ENCODE measurements at places on chromosomes 2 and 18. TPM values are rescaled to one million over a fixed set of nuclear protein-coding genes. Genes with fewer than 3 reads are reported as not detected.
A peak's percentile ranks its signal among the peaks of the same experiment; 100 is the strongest.

GRCh38 chr2:119263656-119264055 lies 40.0 kb downstream of the STEAP3 start:
- no peak for DNase-seq

ALPI gene
- total RNA-seq = not detected

DNA sequence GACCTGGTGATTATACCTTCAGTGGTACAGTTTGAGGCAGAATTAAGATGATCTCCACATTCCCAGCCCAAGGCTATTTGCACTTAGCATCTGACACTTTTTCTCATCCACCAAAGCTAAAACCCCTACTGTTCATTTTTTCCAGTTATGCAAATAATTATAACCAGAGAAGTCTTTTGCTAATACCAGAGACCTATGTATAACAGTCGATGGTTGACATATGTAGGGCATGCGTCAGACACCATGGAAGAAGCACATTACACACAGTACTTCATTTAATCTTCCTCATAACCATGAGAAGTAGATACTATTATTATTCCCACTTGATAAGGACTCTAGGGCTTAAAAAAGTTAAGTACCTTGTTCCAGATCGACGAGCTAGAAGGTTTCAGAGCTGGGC lies 36.5 kb downstream of the AP1S3 start:
- no peak for DNase-seq

CD8B gene
- not detected for total RNA-seq

- DNase-seq = no peak
Measured at GRCh38 chr2:204715361-204715760, 170.1 kb downstream of the PARD3B start.

- DNase-seq = no peak
Measured at GRCh38 chr2:4219571-4219970, 516.2 kb downstream of the DCDC2C start.

RAD51AP2 gene
- total RNA-seq = not detected

DNA sequence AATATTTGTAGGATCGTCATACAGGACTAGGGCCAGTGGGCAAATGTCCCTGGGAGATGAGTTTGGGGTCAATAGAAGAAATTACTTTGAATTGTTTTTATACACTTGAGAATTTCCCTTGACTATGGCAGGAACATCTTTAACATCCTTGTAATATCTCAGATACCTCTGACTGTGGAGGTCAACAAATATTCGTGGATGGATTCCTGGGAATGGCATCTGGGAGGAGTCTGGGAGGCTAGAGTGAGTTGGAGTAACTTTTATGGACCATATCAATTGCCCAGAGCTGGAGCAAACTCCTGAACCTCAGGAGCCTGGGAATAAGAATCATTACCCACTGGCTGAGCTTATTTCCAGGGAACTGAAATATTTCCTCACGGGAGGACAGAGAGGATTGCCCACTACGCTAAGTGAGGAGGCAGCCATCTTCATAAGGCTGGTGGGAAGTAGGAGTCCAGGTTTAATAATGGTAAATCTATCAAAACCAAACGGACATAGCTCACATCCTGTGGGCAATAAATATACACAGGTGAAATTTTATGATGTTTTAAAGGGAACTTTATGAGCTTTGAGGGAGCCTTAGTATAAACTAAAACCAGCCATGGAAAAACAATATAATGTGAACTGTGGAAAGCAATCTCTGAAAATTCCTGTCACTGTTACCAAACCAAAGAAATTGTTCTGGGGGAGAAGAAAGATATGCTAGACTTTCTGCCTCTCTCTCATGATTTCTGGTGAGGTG lies 44.4 kb upstream of the LCLAT1 start:
- DNase-seq = no peak

GRCh38 chr2:176652300-176653182 lies 383.3 kb downstream of the MTX2 start:
- DNase-seq = peak; percentile 45

GRCh38 chr2:45006041-45006941 lies 3.0 kb downstream of the SIX2 start:
- DNase-seq = no peak

DNA sequence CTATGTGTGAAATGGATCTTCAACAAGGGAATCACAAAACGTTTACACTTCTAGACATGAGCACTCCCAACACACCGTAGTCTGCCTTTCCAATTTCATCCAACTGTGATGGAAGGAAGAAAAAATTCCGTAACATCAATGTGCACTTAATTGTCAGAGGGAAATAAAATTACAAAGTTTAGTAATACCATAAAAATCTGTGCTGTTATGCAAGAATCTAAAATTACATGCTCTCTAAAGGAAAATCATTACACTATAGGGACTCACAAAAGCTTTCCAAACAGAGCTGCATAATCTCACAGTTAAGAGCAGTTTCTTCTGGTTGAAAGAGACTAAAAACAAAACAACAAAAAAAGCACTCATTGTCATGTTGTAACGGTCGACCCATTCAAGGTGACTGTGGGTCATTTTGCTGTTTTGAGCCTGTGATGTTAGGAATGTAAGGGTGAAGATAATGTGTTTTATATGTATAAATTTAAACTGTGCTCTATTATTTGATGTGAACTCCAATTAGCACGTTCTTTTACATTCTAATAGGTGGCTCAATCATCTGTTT lies 698.0 kb downstream of the TDRD15 start:
- no peak for DNase-seq

CRYBA2 gene
- total RNA-seq = not detected
